ENCODE measurements at places on chromosomes 12 and 14. TPM values are rescaled to one million over a fixed set of nuclear protein-coding genes. Genes with fewer than 3 reads are reported as not detected.

Gene TAS2R7
- not detected for total RNA-seq

Gene KICS2
- 10.7 TPM for total RNA-seq

Gene STYK1
- total RNA-seq: 0.69 TPM

Gene TAS2R42
- not detected for total RNA-seq

Gene RHOJ
- 0.50 TPM for total RNA-seq

Gene GABARAPL1
- total RNA-seq: 2.3 TPM

Gene AKT1
- total RNA-seq: 147 TPM

Gene HOXC9
- total RNA-seq: 12.2 TPM

Gene ESYT1
- total RNA-seq: 140 TPM

Gene SLC25A21
- 0.37 TPM for total RNA-seq

Gene RNF212B
- not detected for total RNA-seq

Gene PSMC6
- 153 TPM for total RNA-seq

Gene MYRFL
- total RNA-seq: not detected

Gene TGFB3
- 4.0 TPM for total RNA-seq

Gene NEUROD4
- not detected for total RNA-seq

Gene SOAT2
- not detected for total RNA-seq

Gene RHEBL1
- total RNA-seq: 5.2 TPM

Gene TPCN1
- total RNA-seq: 12.1 TPM

Gene SMOC1
- total RNA-seq: 0.97 TPM

Gene RAD9B
- total RNA-seq: 0.23 TPM

Gene PRKD1
- 6.0 TPM for total RNA-seq

Gene LTB4R
- total RNA-seq: 3.8 TPM

Gene PAX9
- 2.2 TPM for total RNA-seq

Gene HOXC11
- not detected for total RNA-seq

Gene RNASE3
- total RNA-seq: not detected

Gene FKBP11
- 9.8 TPM for total RNA-seq

Gene TBX5
- 0.43 TPM for total RNA-seq

Gene ASIC1
- total RNA-seq: 9.5 TPM

Gene TPPP2
- total RNA-seq: not detected

Gene CISTR
- total RNA-seq: not detected

Gene NAA25
- total RNA-seq: 31.0 TPM

Gene NKX2-1
- not detected for total RNA-seq

Gene LYZ
- total RNA-seq: not detected

Gene KRT3
- total RNA-seq: 0.13 TPM

Measured in HT1080 (cell line).